ENCODE measurements at places on chromosomes 16 and 17.

GRCh38 chr16:54160939-54161897 is 125.4 kb downstream of the IRX3 start:
- no peaks in the 10 kb centered on the region for H3K36me3 ChIP-seq
- no peak overlapping the region for H3K27ac ChIP-seq
- H3K4me3 ChIP-seq: no peak overlapping the region

- no peak for DNase-seq
- peaks cover 7% of the 10 kb centered on the region for H3K4me1 ChIP-seq
- H3K4me3 ChIP-seq: no peak overlapping the region
- H3K27ac ChIP-seq: no peak overlapping the region
- no peaks in the 10 kb centered on the region for H3K36me3 ChIP-seq
These were observed 20.6 kb upstream of the ARHGAP17 start for GRCh38 chr16:25035494-25036405.

DNA sequence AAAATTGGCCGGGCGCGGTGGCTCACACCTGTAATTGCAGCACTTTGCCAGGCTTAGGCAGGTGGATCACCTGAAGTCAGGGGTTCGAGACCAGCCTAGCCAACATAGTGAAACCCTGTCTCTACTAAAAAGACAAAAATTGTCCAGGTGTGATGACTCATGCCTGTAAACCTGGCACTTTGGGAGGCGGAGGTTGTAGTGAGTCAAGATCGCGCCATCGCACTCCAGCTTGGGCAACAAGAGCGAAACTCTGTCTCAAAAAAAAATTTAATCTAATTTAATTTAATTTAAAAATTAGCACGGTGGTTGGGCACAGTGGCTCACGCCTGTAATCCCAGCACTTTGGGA is 1.6 kb upstream of the HBQ1 start:
- H3K27me3 ChIP-seq: peaks cover 57% of the 10 kb centered on the region
- no peak overlapping the region for H3K4me3 ChIP-seq
- DNase-seq: no peak

DNA sequence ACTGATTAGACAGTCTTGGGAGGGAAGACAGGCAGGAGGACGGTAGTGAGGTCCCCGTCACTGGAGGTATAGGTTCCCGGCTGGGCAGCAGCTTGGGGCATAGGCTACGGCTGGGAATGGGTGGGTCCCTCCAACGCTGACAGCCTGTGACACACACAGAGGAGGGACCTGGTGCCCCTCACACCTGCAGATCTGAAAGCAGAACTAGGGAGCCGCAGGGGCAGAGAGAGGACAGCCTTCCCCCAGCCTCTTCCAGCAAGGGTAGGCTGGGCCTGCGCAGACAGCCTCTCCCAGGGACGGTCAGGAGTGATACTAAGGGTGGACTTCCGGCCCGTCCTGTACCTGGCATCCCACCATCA is 2.0 kb downstream of the P2RX1 start:
- H3K27me3 ChIP-seq: no peaks in the 10 kb centered on the region
- no peak overlapping the region for H3K27ac ChIP-seq
- no peaks in the 10 kb centered on the region for H3K36me3 ChIP-seq
- peak overlapping the region; percentile 30 for H3K4me3 ChIP-seq
- DNase-seq: no peak

DNA sequence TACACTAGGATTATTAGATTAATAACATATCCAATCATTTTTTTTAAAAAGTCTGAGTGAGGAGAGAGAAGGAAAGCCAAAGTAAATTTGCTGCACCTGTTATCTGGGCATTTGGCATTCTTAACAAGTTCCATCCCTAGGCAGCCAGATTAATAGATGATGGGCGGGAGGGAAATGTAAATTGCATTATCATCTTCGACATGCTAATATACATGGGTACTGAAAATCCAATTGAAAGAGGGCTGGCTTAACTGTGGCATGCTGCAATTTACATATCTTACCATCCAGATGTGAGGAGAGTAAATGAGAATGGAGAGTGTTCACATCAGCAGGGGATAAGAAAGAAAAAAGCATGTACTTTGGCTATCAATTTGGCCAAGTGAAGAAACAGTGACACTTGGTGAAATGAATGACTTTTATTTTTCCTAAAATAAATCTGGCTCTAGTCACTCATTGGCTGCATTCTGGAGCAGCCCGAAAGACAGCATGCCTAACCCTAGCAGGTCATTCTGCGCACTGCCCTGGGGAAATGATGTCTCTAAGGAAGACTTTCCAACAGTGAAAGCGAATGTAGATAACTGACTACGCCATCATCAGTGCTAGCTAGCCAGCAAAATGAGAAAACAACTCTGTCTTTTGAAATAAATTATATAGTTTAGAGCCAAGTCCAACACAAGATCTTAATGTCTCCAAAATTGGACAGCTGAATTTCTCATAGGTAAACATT is 57.9 kb downstream of the HYDIN start:
- H3K4me1 ChIP-seq: no peaks in the 10 kb centered on the region
- no peak overlapping the region for H3K27ac ChIP-seq
- H3K4me3 ChIP-seq: no peak overlapping the region
- DNase-seq: no peak
- no peaks in the 10 kb centered on the region for H3K36me3 ChIP-seq

DNA sequence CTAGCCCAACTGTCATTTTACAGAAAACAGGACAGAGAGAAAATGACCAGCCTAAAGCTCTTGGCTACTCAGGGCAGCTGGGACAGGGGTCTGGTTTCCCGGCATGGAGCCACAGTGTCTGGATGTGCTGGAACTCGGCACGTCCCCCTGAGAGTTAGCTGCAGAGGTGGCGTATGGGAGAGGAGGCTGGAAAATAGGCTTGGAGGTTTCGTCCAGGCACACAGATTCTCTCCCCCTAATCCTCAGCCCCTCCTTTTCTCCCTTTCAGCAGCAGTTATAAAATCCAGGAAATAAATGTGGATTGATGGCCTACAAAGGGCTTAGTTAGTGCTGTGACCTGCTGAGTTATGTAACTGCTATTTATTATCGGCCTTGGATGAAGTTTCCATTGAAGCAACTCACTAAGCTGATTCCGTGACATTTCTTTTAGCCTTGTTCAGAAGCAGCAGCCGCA is 89.5 kb upstream of the TOB1 start:
- H3K27ac ChIP-seq: no peak overlapping the region
- H3K4me1 ChIP-seq: peaks cover 24% of the 10 kb centered on the region
- no peak overlapping the region for H3K4me3 ChIP-seq
- DNase-seq: no peak

- H3K4me3 ChIP-seq: no peak overlapping the region
- H3K4me1 ChIP-seq: peaks cover 10% of the 10 kb centered on the region
- no peaks in the 10 kb centered on the region for H3K27me3 ChIP-seq
These were observed 5.3 kb downstream of the GPS1 start for GRCh38 chr17:82056729-82057621.

DNA sequence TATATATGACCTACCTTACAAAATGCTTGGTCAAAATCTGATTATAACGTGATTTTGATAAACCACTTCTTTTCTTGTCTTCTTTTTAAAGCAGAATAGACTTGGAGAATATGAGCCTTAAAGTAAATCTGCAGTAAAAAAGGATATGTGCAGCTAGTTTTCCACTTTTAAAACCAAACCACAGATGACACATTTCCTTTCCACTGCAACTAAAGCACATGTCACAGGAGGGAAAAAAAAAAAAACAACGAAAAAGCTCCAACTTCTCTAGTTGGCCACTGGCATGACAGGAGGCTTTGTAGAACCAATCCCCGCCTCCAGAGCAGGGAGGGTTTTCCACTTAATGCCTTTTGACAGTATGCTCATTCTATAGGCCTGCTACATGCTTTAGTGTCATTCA is at the start of gene EVI2A:
Gene EVI2A, minus strand, starts transcription at position 142 of the 400 bp plus-strand sequence. CDS start 2,609 bp downstream, outside the sequence.
- peak within 1 kb of the TSS; percentile 68 for H3K27ac ChIP-seq
- peaks cover 8% of the 10 kb centered on the region for H3K4me1 ChIP-seq
- no peaks in the 10 kb centered on the region for H3K27me3 ChIP-seq

GRCh38 chr17:72092710-72093322 is 28.0 kb upstream of the SOX9 start:
- DNase-seq: no peak
- H3K4me3 ChIP-seq: no peak overlapping the region
- no peaks in the 10 kb centered on the region for H3K27me3 ChIP-seq

DNA sequence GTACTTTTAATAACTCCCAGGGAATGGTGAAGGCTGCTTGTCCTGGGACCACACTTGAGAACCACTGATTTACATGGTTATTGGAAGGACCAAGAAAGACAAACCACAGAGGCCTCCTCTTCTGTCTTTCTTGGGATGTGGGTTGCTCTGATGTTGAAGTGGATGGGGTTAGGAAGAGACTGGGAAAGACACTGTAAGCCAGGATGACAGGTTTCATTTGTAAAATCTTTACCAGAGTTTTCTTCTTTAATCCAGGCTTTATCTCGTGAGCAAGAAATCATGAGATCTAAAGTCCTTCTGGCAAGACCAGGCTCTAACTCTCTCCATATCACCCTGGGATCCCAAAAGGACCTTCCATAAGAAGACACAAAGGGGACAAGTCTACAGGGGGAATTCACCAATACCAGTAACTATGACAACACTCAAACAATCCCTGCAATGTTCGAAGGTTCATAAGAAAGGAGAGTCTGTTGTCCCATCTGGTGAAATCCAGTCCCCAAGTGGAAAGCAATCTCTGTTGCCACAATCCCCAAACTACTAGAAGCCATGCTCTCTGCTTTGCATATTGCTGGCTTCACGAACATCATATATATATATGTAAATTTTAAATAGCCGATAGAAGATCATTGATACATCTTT is 44.8 kb upstream of the CDRT4 start:
- peaks cover 4% of the 10 kb centered on the region for H3K36me3 ChIP-seq
- no peak for DNase-seq
- no peak overlapping the region for H3K4me3 ChIP-seq
- no peaks in the 10 kb centered on the region for H3K27me3 ChIP-seq

GRCh38 chr16:764184-764750 is 3.7 kb downstream of the MSLN start:
- no peaks in the 10 kb centered on the region for H3K27me3 ChIP-seq
- no peaks in the 10 kb centered on the region for H3K36me3 ChIP-seq
- no peaks in the 10 kb centered on the region for H3K4me1 ChIP-seq
- no peak overlapping the region for H3K27ac ChIP-seq
- H3K4me3 ChIP-seq: no peak overlapping the region
- no peak for DNase-seq

Data from upper lobe of right lung (tissue), 1 donor.